ENCODE measurements at places on chromosomes 12 and 14.

DNA sequence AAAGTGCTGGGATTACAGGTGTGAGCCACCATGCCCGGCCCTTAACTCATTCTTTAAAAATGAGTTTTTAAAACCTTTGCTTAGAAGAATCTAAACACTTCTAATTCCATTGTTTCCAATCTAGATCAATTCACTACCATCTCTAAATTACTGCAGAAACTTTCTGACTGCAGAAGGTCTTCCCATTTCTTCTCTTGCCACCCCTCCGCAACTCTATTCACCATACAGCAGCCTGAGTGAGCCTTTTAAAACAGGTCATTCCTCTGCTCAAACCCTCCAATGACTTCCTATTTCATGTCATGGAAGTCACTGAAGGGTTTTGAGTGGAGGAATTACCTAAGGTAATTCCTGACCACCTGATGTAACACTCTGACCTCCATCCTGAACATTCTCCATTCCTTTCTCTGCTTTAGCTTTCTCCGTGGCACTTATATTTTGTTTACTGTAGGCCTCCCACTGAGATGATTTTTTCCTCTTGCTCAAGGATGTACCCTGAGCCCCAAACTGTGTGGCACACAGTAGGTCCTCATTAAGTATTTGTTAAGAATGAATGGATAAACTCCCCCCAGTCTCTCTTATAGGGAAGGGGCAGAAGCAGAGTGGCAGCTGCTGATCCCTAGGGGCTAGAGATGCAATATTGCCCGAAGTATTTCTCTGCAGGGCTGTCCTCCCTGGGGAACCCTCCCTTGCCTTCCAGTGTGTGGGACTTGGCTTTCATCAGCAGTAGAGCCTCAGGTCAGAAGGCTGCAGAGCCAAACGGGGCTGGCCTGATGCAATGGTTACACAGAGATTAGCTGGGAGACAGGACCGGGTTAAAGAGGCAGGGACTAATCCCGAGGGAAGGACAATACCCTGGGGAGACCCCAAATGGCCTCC lies 1.2 kb downstream of the DDIT3 start:
- no peak for DNase-seq

GRCh38 chr12:45660330-45660729 lies 69.2 kb upstream of the ARID2 start:
- peak; percentile 51 for DNase-seq

GRCh38 chr12:47828976-47829482 lies 9.3 kb upstream of the HDAC7 start:
- DNase-seq, result peak; percentile 95

DNA sequence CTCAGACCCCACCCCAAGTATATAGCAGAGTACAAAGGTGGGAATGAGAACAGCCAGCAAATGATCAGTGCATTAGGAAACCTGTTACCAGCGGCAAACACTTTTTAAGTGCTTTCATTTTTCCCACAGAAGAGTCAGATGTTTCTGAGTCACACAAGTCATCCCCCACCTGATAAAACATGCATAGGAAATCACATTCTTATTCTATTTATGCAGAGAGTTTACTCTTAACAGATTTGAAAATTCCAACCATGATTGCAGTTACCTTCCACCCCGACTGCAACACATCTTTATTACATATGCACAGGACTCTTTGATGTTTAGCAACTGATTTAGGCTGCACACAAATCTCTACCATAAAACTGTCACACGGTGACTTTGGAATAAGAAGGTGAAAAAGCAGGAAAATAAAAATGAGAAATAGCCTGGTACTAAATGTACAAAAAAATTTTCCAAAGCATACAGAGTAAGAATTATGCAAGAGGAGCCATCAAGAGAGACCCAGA lies 236.4 kb downstream of the PAWR start:
- DNase-seq, result peak; percentile 20

DNA sequence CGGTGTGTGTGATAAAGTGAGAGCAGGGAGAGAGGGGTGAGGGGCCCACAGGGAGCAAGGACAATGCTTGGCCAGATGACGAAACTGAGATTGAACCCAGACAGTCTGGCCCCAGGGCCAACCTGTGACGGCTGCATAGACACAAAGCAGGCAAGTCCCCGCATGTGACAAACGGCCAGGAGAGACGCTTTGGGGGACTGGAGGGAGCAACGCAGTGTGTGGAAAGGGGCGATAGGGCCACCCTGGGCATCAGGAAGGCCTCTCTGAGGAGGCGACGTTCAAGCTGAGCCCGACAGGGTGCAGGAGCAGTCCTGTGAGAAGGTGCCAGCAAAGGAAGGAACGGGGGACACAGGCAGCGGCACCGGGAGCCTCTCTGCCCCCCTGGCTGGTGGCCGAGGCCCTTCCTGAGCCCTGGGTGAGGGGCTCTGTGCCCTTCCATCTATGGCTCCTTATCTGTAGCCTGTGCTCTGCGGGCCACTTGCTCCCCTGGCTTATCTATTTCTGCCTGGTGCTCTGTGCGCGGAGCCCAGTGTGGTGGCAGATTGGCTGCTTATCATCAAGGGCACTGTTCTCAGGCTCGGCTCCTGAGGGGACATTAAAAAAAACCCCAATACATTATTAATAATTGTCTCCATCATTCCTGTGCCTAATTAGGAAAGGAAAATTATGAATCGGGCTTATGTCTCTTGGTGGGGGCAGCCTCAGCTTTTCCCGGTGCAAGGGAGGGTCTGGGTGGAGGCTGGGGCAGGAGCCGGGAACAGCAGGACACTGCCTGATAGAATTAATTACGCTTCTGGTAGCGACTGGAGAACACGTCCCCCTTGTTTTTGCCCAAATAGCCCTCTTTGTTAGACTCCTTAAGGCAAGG lies 39.8 kb downstream of the PRIMA1 start:
- no peak for DNase-seq

DNA sequence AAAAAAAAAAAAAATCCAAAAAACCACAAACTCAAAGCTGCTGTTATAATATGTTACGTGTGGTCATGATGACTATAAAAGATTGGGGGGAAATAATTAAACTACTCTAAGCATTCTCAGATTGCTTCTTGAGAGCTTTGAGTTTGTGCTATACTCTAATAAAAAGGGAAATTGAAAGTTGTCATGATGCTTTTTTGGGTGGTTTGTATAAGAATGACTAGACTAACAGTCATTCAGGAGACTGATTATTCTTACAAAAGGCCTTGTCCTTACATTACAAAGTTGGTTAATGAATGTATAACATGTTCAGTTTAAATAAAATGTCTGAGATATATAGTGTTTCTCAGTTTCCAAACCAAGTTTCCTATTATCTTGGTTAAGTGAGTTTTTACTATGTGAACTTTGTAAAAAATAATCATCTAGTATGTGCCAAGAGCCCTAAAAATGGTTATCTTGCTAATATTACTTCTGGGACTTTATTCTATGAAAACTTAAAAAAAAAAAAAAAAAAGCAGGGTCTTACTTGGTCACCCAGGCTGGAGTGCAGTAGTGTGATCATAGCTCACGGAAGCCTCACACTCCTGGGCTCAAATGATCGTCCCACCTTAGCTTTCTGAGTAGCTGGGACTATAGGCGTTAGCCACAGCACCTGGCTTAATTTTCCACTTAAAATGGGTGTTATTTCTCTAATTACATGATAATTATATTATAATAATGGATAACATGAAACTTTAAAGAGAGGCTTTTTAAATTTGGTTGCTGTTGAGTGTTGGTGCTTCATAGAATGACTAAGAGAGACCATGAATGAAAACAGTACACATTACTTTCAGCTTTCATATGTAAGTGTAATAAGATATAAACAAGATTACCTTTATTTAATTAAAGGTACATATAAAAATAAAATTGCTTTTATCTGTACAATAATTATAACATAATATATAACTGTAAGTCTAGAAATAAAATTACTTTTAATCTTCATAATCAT lies 459.6 kb upstream of the RGS6 start:
- DNase-seq, result no peak

DNA sequence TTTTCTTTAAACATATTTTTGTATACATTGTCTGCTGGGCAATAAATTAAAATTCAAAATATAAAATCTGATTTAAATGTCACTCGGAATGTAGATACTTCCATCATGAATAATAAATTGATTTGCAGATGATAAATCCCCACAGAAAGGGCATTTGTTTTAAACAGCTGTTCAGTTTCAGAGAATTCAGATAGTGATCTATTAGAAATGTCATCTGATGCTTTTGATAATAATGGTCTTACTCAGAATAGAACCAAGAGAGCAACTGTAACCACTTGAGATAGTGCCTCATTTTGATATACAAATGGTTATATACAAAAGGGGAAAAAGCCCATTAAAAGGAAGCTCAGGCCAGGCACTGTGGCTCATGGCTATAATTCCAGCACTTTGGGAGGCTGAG lies 43.4 kb downstream of the CDK17 start:
- DNase-seq, result no peak

DNA sequence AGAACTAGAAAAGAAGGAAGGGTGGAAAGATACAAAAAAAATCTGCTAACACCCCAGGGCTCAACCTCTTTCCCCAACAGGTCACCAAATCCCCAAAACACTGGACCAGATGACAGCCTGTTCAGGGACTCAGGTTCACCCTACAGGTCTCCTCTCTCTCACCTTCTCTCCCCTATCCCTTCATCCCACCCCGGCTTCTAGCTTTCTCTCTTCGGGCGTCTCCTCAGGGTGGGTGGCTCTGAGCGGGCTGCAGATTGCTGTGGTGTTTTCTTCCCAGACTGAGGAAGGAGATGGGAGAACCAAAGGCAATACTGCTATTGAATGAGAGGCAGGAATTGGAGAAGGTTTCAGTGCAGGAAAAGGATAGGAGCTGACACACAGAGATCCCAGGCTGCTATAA lies 39.3 kb downstream of the ANO2 start:
- no peak for DNase-seq

GRCh38 chr12:111268738-111269572 lies 99.9 kb downstream of the PHETA1 start:
- no peak for DNase-seq

GRCh38 chr14:87196436-87196835 lies 796.5 kb downstream of the GALC start:
- DNase-seq, result no peak

GRCh38 chr12:118617611-118618450 lies 241.5 kb downstream of the SUDS3 start:
- no peak for DNase-seq

DNA sequence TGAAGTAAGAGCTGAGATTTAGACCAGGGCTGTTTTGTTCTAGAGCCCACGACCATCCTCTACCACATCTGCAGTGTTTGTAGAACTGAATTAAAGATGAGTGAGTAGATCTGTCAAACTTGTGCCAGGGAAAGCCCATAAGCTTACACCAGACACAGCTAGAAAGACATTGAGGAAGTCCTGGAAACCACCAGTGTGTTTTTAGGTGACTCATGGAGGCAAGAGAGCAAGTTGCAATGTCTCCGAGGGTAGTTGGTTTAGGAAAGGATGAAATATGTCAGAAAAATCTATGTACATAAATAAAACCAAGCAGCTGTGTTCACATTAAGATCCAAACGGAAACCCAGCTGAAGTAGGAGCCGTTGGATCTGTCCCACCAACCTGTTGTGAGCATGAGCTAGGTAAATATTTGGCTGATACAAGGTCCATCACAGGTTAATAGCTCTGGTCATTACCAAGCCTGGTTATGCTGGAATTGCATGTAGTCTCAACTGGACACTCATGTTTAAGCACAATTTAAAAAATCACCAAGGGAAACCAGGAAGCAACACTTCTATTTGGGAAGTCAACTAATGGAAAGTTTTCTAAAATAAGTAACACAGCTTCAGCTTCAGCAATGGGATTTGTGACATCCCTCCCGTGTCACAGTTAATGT lies 49.9 kb upstream of the PLEKHG3 start:
- no peak for DNase-seq

DNA sequence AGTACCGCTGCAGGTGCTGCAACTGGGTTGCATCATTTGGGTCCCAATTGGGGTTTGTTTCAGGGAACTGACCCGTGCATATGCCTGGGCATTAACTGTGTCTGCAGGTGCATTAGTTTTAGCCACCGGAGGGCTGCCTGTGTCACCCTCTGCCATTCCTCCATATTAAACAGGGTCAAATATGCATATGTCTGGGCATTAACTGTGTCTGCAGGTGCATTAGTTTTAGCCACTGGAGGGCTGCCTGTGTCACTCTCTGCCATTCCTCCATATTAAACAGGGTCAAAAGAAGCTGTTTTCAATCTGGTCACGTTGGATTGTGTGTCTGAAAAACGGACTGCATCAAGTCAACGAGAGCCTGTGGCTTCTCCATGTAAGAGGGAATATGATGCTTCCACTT lies 1317.0 kb downstream of the TMEM121 start:
- no peak for DNase-seq

GRCh38 chr12:2118061-2118460 lies 65.3 kb downstream of the CACNA1C start:
- DNase-seq, result no peak

DNA sequence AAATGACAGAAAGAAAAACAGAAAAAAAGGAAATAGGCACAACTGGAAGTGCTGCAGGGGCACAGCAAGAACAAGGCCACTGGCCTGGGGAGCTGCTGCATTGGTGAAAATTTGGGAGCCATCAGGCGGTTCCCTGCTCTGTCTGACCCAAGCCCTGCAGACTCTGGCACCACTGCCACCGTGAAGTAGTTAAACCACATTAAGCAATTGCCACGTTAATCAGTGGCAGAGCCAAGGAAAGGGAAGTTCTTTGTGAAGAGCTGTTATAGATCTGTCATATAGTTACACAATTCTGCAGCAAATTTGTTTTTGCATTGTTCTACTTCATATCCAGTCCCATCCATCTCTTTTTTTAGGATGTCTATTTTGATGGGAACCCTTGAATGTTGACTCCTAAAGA lies 915.3 kb downstream of the FSCB start:
- no peak for DNase-seq

DNA sequence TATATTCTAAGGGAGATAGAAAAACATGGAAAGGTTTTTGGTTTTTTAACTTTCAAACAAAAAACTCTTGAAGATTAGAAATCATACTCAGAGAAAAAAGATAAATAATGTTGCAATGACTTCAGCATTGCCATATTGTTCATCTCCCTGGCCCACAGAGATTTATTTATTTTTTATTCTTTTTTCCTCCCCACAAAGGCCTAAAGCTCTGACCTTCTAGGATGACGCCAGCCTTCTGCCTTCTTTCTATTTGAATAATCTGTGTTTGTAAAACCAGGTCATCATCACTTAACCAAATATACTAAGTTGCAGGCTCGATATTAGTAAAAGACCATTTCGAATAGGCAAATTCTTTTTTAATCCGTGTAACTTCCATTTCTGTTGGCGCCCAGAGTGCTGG lies 4.4 kb upstream of the DCP1B start:
- DNase-seq, result no peak

- peak; percentile 55 for DNase-seq
These were observed 33.8 kb downstream of the FBRSL1 start for GRCh38 chr12:132523576-132524331.

Data from RWPE1 (cell line).